Activated CD4-positive, alpha-beta T cell treated with anti-CD3 and anti-CD28 coated beads for 24 hours (primary cell): ENCODE measurements at places on chromosomes 1 and 21.

- no peak for DNase-seq
Measured at GRCh38 chr1:195345149-195345548, 1263.1 kb downstream of the KCNT2 start.

DNA sequence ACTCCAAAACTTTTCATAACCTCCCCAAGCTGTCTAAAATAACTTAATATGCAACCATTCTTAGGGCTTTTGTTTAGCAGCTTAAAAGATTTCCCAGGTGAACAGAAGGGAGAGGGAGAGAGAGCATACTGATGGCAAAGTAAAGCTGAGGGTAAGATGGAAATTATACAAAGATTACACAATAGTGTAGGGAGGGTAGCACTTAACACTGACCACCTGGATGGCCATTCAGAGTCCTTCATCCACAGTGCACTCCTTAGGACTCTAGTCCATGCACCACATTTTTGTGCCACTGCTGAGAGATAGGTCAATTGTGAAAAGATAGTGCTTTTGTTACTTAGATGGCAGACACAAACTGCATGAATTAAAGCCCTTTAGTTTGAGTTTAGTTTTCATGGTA, 574.6 kb downstream of the LMO4 start:
- DNase-seq, result no peak

- no peak for DNase-seq
Measured at GRCh38 chr1:242242983-242243382, 244.1 kb upstream of the MAP1LC3C start.

DNA sequence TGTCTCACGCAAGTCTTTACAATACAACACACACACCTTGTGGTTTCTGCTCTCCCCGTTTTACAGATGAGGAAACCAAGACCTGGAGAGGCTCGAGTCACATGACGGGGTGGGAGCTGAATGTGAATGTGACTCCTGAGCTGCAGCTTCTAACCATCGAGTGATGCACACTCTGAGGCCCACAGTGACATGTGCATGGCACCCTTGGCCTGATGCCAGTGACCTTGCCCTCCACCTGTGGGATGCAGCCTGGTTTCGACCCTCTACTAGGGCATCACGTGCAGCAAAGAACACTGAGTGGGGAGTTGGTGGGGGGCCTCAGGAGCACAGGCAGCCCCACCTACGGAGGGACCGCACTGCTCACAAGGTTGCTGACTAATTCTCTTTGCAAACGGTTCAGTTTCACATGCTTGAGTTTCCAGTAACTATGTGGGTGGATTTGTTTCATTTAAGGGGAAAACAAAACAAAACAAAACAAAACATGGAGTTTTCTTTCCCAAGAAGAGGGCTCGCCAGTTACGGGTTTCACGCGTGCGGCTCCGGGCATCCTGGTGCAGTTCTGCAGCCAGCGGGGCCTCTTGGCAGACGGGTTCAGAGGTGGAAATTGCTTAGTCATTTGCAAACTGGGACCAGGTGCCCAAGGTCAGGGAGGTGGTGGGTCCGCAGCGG, 22.9 kb downstream of the SPSB1 start:
- peak; percentile 54 for DNase-seq

DNA sequence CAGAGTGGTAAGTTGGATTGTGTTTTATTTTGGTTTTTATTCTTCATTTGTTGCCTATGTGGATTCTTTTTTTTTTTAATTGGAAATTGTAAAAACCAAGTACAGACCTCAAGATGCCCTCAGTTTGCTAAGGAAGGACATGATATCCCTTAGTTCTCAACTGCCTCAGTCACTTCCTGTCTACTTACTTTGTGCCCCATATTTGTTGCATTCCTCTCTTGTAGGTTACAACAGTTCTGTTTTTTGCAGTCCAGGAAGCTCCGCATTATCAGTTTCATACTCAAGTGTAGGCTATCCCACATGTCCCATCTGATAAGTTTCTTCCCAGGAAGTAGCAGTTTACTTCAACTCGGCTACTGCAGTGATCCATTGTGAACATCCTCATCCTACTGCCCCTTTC, 82.0 kb downstream of the RPAP2 start:
- DNase-seq, result no peak
